ENCODE measurements at places on chromosomes 13 and 19. TPM values are rescaled to one million over a fixed set of nuclear protein-coding genes. Genes with fewer than 3 reads are reported as not detected.

The ZNF433 gene
- 3.0 TPM for total RNA-seq

The RNF113B gene
- not detected for total RNA-seq

The LRG1 gene
- total RNA-seq, result 11.7 TPM

The NLRP4 gene
- total RNA-seq, result not detected

The CEACAM5 gene
- 1.7 TPM for total RNA-seq

The HPN gene
- 0.20 TPM for total RNA-seq

The KLK5 gene
- total RNA-seq, result not detected

The MTRF1 gene
- total RNA-seq, result 15.1 TPM

The EBI3 gene
- 0.22 TPM for total RNA-seq

The SLC25A41 gene
- total RNA-seq, result 4.2 TPM

The SOX21 gene
- total RNA-seq, result not detected

- H3K4me1 ChIP-seq, result peaks cover 38% of the 10 kb centered on the region
- no peaks in the 10 kb centered on the region for H3K27me3 ChIP-seq
- no peak overlapping the region for H3K27ac ChIP-seq
- DNase-seq, result no peak
- H3K4me3 ChIP-seq, result no peak overlapping the region
Measured at GRCh38 chr19:54452626-54453025, 3.6 kb downstream of the LENG8 start.

- DNase-seq, result no peak
- H3K4me1 ChIP-seq, result no peaks in the 10 kb centered on the region
- H3K27ac ChIP-seq, result no peak within 1 kb of the TSS
- no peaks in the 10 kb centered on the region for H3K27me3 ChIP-seq
- no peak within 1 kb of the TSS for H3K4me3 ChIP-seq
Measured at GRCh38 chr19:32719611-32720059, at the start of gene TDRD12. Gene TDRD12, plus strand, starts transcription at chr19:32719767. Its CDS starts 306 bp downstream, at chr19:32720073.

- H3K27me3 ChIP-seq, result no peaks in the 10 kb centered on the region
- H3K4me3 ChIP-seq, result no peak overlapping the region
- H3K27ac ChIP-seq, result no peak overlapping the region
- no peaks in the 10 kb centered on the region for H3K36me3 ChIP-seq
- H3K4me1 ChIP-seq, result peaks cover 47% of the 10 kb centered on the region
Measured at GRCh38 chr19:38913958-38914357, 2.0 kb upstream of the CCER2 start.

DNA sequence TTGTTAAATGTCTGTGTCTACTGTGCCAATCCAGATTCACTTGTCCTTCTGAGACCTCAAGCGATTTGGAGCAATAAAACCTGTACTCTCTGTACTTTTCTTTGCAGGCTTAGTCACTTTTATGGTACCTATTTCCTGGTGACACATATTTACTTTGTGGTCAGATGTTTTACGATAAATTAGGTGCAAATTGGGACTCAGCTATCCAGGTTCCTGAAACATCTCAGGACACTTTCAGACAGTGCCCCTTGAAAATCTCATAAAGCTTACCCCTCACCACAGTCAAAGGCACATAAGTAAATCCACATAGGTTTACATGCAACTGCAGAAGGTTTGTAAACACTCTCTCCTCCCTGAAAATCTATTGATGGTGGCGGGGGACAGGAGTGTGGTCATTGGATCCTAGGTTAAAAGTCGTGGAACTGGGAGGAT, 438.8 kb downstream of the EFNB2 start:
- H3K4me1 ChIP-seq, result no peaks in the 10 kb centered on the region
- no peak overlapping the region for H3K27ac ChIP-seq
- H3K4me3 ChIP-seq, result no peak overlapping the region
- no peaks in the 10 kb centered on the region for H3K36me3 ChIP-seq

- no peak for DNase-seq
- H3K4me3 ChIP-seq, result no peak overlapping the region
- H3K4me1 ChIP-seq, result no peaks in the 10 kb centered on the region
- no peaks in the 10 kb centered on the region for H3K36me3 ChIP-seq
Measured at GRCh38 chr13:60080850-60081249, 82.9 kb downstream of the DIAPH3 start.

- no peak overlapping the region for H3K27ac ChIP-seq
- H3K27me3 ChIP-seq, result no peaks in the 10 kb centered on the region
- DNase-seq, result no peak
- H3K4me1 ChIP-seq, result peaks cover 2% of the 10 kb centered on the region
Measured at GRCh38 chr13:110134801-110135200, 172.2 kb downstream of the COL4A1 start.

- DNase-seq, result no peak
- no peaks in the 10 kb centered on the region for H3K4me1 ChIP-seq
Measured at GRCh38 chr13:95571941-95572340, 19.4 kb downstream of the CLDN10 start.

- H3K4me1 ChIP-seq, result no peaks in the 10 kb centered on the region
- H3K27me3 ChIP-seq, result no peaks in the 10 kb centered on the region
- H3K27ac ChIP-seq, result no peak overlapping the region
- no peak for DNase-seq
- no peaks in the 10 kb centered on the region for H3K36me3 ChIP-seq
Measured at GRCh38 chr13:47289567-47289966, 392.7 kb upstream of the HTR2A start.

- H3K4me3 ChIP-seq, result no peak overlapping the region
- no peaks in the 10 kb centered on the region for H3K27me3 ChIP-seq
- H3K36me3 ChIP-seq, result no peaks in the 10 kb centered on the region
- H3K4me1 ChIP-seq, result no peaks in the 10 kb centered on the region
- no peak overlapping the region for H3K27ac ChIP-seq
Measured at GRCh38 chr19:30887042-30887441, 462.2 kb downstream of the TSHZ3 start.

DNA sequence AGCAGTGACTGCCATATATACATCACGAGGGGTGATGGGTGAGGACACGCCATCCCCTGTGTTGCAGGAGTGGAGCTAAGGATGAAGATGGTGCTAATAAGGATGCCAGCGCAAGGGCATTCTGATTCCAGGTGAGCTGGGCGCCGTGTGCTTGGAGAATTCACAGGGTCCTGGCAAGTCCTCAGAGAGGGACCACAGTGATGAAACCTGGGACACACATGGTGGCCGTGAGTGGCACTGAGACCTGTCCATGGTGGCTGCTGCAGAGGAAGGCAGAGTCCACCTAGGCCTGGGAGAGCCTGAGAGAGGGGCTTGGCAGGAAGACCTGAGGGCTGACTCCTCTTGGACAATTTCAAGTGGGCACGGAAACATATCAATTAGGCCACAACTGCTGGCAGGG, 65.2 kb downstream of the RFX2 start:
- H3K4me1 ChIP-seq, result peaks cover 4% of the 10 kb centered on the region
- no peaks in the 10 kb centered on the region for H3K36me3 ChIP-seq
- H3K27ac ChIP-seq, result no peak overlapping the region
- no peaks in the 10 kb centered on the region for H3K27me3 ChIP-seq
- H3K4me3 ChIP-seq, result no peak overlapping the region
- DNase-seq, result no peak

DNA sequence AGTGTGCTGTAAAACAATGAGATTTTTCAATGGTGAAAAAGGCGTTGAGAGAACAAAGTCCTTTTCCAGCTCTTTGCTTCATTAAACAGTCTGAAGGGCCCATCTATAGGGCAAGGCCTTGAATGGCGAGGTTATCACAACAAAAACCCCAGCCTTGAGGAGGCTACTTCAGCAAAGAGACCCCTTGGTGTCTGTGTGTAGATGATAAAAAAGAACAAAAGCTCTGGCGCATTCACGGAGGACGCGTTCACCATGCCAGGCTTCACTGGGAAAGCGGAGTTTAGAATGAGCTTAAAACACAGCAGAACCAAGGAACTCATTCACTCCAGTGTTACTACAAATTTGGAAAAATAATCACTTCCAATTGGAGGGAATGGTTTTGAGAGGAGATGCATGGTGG, 530.0 kb upstream of the ARGLU1 start:
- H3K27ac ChIP-seq, result no peak overlapping the region
- H3K4me3 ChIP-seq, result no peak overlapping the region

GRCh38 chr13:88676016-88676415, 1004.8 kb downstream of the SLITRK5 start:
- no peaks in the 10 kb centered on the region for H3K4me1 ChIP-seq
- no peaks in the 10 kb centered on the region for H3K27me3 ChIP-seq
- H3K27ac ChIP-seq, result no peak overlapping the region
- DNase-seq, result no peak
- H3K4me3 ChIP-seq, result no peak overlapping the region
- no peaks in the 10 kb centered on the region for H3K36me3 ChIP-seq

GRCh38 chr13:31947105-31947504, 84.5 kb upstream of the FRY start:
- H3K36me3 ChIP-seq, result no peaks in the 10 kb centered on the region
- H3K4me3 ChIP-seq, result no peak overlapping the region
- no peaks in the 10 kb centered on the region for H3K4me1 ChIP-seq
- no peaks in the 10 kb centered on the region for H3K27me3 ChIP-seq
- DNase-seq, result no peak

DNA sequence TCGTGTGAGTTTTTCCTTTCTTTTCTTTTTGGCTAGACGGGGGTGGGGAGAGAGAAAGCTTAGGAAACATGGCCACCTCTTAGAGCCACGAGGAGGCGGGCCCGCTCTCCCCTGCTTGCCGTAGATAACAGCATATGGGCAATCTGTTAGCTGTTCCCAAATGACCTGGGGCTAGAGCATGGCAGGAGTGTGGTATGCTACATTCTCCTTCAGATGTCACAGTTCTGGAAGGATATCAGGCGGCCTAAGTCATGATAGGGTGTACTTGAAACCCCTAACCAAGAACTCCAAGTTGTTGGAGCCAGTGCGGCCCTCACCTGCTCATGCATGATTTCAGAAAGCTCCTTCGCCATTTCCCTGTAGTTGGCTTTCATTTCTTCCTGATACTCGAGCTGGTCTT, 44.3 kb upstream of the SLC15A1 start:
- peak; percentile 78 for DNase-seq
- H3K36me3 ChIP-seq, result peaks cover 39% of the 10 kb centered on the region
- peak overlapping the region; percentile 45 for H3K27ac ChIP-seq
- peaks cover 4% of the 10 kb centered on the region for H3K4me1 ChIP-seq
- H3K27me3 ChIP-seq, result no peaks in the 10 kb centered on the region
- H3K4me3 ChIP-seq, result no peak overlapping the region

DNA sequence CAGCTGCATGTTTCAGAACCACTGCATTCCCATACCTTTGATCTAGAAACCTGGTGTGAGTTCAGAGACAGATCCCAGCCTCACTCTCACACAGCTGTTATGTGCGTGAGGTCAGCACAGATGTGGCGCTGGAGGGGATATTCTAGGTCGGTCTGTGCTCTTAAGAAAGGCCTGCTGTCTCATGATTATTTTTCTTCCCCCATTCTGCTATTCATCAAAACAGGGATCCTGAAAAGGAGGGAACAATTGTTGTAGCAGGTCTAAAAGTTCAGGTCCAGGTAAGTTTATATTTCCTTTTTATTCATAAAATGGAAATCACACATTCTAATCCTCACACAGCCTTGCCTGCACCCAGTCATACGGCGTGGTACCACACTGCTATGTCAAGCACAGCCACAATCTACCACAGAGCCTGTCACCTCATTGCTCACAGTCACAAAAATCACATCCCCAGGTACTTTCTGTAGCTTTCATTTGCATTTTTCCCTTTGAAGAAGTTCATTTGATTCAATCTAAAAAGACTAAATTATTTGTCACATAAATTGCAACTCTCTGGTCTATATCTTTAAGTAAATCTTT, 867 bp downstream of the ZNF546 start:
- H3K4me3 ChIP-seq, result peak overlapping the region; percentile 72
- DNase-seq, result no peak
- H3K36me3 ChIP-seq, result no peaks in the 10 kb centered on the region
- no peaks in the 10 kb centered on the region for H3K27me3 ChIP-seq
- H3K27ac ChIP-seq, result peak overlapping the region; percentile 92
- H3K4me1 ChIP-seq, result peaks cover 12% of the 10 kb centered on the region

GRCh38 chr13:105159841-105160240, 1375.6 kb downstream of the EFNB2 start:
- H3K4me3 ChIP-seq, result no peak overlapping the region
- DNase-seq, result no peak
- no peak overlapping the region for H3K27ac ChIP-seq
- H3K27me3 ChIP-seq, result no peaks in the 10 kb centered on the region
- H3K36me3 ChIP-seq, result no peaks in the 10 kb centered on the region

Measured in K562 (cell line).